Heart left ventricle (tissue), 16 donors: ENCODE measurements at places on chromosomes 11 and 22. TPM values are rescaled to one million over a fixed set of nuclear protein-coding genes. Genes with fewer than 3 reads are reported as not detected.

SIRT3 gene
- 27.8 TPM for total RNA-seq

CNIH2 gene
- not detected for total RNA-seq

OR10A4 gene
- not detected for total RNA-seq

ANKK1 gene
- not detected for total RNA-seq

OR8A1 gene
- not detected for total RNA-seq

CTTN gene
- 153 TPM for total RNA-seq

MYBPC3 gene
- 3,074 TPM for total RNA-seq

KRTAP5-7 gene
- not detected for total RNA-seq

DRD4 gene
- 0.21 TPM for total RNA-seq

DKK3 gene
- total RNA-seq: 788 TPM

NXPE2 gene
- total RNA-seq: 0.21 TPM

SLC6A5 gene
- total RNA-seq: not detected

SYT7 gene
- 17.1 TPM for total RNA-seq

POU2F3 gene
- not detected for total RNA-seq

APOA5 gene
- not detected for total RNA-seq

CRYBA4 gene
- total RNA-seq: not detected
